NCI-H1105 treated with DMSO at 0.1 percent for 48 hours (cell line): ENCODE measurements at places on chromosomes 3 and 15.

GRCh38 chr15:52093539-52094510, 18.8 kb downstream of the BCL2L10 start:
- DNase-seq: no peak

DNA sequence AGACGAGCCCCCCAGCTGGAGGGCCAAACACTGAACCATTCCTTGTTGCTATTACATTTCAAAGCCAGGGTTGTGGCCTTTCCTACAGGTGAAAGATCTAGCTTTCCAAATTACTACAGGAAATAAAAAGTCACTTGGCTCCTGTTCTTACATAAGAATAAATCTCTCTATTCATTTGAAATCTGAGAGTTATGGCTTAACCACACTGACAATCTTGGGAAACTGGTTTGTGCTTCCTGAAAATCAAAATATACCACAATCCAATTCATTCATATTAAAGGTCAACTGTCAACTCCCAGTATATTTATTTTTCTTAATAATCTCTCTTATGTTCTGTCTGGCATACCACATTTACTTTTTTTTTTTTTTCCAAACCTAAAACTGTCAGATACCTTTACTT, 103.7 kb upstream of the LMOD3 start:
- no peak for DNase-seq

DNA sequence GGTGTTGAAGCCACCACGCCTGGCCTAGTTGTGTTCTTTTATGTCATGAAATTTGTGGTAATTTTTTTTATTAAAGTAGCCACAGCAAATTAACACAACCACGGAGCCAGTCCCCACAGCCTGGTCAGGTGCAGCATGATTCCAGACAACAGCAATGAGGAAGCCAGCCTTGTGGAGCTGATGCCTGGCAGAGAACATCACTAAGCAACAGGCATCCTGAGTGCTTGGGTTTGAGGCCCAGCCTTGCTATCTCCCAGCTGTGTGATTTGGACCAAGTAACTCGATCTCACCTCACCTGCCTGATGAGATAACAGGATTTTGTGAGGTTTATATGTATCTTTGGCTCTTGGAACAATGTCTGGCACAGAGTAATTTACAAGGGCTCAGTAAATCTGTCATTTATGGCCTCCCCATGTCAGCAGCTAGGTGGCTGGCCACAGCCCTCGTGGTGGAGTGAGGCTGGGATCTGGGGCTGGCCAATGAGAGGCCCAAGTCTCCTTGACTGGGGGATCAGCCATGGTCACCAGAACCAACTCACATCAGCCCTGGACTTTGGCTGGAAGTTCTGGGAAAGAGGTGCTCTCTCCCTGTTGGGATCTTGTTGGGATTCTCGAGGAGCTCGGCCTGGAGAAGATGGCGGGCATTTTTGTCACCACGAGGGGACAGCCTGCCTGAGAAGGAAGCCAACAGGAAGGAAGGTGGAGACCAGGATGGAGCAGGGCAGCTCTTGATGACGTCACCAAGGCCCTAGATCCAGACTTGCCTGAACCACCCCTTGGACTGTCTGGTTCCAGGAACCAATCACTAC, 22.8 kb upstream of the FLNB start:
- DNase-seq: no peak

DNA sequence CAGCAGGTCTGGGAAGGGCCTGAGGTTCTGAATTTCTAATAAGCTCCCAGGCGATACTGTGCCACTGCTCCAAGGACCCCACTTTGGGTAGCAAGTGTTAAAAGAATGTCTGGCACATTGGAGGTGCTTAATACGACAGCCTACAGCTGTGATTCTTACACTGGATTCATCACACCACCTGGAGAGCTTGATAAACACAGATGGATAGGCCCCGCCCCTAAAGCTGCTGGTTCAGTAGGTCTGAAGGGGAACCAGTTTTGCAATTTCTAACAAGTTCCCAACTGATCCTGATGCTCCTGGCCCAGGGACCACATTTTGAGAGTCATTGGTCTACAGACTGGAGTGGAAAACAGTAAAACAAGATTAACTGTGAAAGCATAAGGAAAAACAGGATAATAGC, 124.8 kb upstream of the ST8SIA2 start:
- no peak for DNase-seq

- DNase-seq: no peak
Measured at GRCh38 chr3:110654843-110655502, 416.6 kb upstream of the NECTIN3 start.

GRCh38 chr3:67654844-67655177, 399 bp upstream of the SUCLG2 start:
- DNase-seq: peak; percentile 24

DNA sequence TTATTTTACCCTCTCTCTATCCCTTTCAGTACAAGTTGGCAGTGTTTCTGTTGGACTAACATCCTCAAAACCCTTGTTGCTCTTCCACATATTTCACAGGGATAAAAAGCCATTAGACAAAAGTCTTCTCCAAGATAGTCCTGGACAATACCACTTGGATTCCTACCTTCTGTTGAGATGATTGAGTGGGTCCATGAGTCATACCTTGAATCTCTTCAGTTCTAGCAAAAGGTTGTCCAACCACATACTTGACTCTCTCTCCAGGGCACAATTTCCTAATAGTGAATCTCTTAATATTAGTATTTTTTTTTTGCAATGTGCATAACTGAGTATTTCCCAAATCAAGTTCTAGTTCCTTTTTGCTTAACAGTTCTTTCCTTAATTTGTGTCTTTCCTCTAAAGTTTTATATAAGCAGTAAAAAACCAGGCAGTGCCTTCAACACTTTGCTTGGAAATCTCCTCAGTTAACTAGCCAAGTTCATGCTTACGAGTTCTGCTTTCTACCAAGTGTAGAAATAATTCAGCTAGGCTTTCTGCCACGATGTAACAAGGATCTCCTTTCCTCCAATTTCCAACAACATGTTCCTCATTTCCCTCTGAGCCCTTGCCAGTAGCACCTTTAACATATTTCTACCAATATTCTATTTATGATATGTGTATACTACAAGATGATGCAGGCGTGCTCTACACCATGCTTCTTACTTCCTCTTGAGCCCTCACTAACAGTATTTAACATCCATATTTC, 68.3 kb upstream of the NEO1 start:
- DNase-seq: no peak

DNA sequence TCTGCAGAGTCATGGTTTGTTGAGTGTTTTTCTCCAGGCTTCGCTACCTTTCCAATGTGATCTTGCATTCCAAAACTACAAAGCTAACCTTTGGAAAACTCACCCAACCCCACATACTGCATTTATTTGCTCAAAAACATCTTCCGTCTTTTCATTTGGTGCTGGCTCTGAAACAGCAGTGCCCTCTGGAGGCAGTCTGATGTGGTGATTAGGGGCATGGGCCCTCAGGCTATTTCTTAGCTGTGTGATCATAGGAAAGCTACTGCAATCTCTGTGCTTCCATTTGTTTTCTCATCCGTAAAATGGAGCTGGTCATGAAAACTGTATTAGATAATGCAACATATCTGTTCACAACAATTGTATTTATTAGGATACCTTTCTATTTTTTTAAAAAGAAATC, 47.0 kb downstream of the MTHFS start:
- DNase-seq: peak; percentile 5

DNA sequence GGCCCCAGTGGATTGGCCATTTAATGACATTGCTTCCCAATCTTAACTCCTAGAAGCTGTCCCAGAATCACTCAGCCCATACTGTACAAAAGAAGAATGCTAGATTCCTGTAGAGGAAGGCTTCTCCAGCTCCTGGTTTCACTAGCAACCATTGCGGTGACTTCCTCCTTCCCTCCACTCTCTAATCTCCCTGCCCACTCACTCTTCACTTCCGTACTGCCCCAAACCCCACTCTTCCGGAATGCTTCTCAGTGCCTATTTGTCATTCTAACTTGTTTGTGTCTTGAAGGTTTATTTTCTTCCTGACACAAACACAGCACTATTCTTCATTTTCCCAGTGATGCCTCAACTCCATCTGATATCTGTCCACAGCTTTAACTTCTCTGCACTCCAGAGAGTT, 97.1 kb upstream of the SPATA16 start:
- no peak for DNase-seq

GRCh38 chr3:76311941-76312340, 526.6 kb upstream of the ZNF717 start:
- DNase-seq: no peak

DNA sequence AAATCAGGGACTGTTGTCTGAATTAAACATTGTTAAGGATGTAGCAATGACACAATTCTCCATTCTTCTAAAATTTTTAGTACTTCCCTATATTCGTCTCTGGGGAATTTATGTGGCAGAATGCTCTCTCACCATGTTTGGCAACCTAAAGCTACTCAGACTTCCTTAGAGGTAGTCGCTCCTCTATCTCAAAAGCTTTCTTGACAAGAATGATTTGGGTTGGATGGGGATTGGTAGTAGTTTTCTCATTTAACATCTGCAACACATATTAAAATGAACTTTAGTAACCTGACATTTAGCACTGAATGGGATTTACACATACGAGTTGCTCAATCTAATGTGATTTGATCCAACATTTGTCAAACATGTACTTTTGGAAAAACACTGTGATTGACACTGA, 233.3 kb downstream of the RBMS3 start:
- no peak for DNase-seq

GRCh38 chr3:5250467-5251195, 63.1 kb downstream of the EDEM1 start:
- DNase-seq: peak; percentile 43

DNA sequence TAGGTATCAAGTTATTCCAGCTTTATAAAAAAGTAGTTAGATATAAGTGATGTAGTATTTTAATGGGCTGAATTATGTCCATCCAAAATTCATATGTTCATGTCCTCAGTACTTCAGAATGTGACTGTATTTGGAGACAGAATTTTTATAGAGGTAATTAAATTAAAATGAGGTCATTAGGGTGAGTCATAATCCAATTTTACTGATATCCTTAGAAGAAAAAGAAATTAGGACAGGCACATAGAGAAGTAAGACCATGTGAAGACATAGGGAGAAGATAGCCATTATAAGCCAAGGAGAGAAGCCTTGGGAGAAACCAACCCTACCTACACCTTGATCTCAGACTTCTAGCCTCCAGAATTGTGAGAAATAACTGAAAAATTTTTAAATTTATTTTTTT, 30.3 kb downstream of the RAP2B start:
- no peak for DNase-seq

- no peak for DNase-seq
Measured at GRCh38 chr3:70726096-70726938, 413.9 kb upstream of the MDFIC2 start.

DNA sequence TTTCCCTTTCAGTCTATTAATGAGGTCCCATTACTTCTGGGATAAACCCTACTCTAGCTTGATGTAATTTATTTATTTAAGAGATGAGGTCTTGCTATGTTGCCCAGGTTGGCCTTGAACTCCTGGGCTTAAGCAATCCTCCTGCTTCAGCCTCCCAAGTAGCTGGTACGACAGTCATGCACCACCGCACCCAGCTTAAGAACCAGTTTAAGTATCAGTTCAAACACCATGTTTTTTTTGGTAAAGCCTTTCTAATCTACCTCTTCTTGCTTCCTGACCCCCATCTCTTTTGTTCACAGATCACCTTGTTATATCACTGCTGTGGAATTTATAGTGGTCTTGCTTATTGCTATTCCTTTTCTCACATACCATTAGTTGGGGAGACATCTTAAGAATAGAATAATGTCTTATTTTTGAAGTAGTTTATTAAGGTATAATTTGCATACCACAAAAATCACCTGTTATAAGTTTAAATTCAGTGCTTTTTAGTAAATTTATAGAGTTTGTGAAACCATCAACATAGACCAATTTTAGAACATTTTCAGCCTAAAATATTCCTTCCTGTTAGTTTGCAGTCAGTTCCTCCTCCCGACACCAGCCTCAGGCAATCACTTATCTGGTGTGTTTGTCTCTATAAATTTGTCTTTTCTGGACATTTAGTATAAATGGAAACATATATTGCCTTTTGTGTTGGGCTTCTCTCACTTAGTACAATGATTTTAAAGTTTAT, 257.9 kb downstream of the PDCD6IP start:
- DNase-seq: no peak

DNA sequence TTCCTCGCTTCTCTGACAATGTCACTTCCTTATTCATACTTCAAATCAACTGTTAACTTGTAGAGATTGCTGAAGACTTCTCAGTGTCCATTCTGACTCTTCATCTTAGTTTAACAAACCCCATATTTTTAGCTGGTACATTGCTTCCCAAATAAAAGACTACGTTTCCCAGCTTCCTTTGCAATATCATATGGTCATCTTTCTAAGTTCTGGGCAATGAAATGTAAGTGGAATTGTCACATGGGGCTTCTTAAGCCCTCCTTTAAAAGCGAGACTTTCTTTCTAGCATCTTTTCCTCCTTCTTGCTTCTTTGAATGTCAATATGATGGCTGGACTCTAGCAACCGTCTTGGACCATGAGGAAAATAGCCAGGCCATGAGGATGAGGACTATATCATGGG, 239.0 kb downstream of the ZNF621 start:
- no peak for DNase-seq

DNA sequence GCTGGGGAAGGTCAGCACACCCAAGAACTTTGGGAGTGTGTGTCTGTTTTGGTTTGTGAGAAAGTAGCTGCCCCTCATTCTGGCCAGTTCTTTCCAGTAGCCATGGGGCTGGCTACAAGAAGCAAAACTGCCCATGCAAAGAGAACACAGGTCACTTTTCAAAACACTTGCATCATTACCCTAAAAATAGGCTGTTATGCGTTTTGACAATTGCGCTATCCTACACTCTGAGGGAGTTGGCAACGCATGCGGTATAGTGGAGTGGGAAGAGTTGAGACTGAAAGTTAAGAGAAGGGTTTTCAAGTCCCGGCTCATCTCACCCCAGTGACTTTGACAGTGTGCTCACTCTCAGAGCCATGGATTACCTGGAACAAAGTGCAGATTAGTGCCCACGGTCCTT, 41.8 kb upstream of the MYZAP start:
- no peak for DNase-seq

GRCh38 chr15:66758844-66759243, 56.8 kb downstream of the SMAD6 start:
- no peak for DNase-seq

GRCh38 chr3:174023421-174023820, 625.9 kb downstream of the NLGN1 start:
- DNase-seq: peak; percentile 57

- no peak for DNase-seq
Measured at GRCh38 chr3:143826296-143826695, 22.0 kb downstream of the SLC9A9 start.

- DNase-seq: no peak
Measured at GRCh38 chr3:30232142-30232541, 374.3 kb upstream of the TGFBR2 start.

- DNase-seq: no peak
Measured at GRCh38 chr3:53581671-53582070, 87.3 kb downstream of the CACNA1D start.

DNA sequence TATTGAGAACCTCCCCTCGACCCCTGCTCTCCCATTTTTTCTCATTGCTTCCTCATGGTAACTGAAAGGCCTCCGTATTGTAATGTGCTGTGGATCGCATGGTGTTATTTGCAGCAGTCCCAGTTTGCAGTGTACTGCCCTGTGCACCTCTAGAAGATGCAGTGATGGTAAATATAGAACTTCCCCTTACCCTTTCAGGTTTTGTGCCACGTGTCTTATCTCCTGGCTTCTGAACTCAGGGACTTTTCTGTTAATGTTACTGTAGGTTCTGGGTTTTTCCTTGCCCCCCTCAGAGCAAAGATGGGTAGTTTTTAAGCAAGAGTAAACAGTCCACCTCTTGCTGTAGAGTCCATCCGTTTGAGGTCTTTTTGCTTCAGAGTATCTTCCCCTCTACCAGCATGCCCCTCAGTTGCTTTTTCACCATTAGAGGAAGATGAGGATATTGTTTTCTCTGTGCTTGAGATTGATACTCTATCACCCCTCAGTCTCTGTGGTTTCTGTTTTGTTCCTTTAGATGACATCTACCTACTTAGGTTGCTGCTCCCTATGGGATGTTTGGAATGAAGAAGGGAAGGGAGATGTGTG, 22.4 kb downstream of the CHD2 start:
- DNase-seq: no peak
